Stimulated activated CD8-positive, alpha-beta memory T cell treated with anti-CD3 and anti-CD28 coated beads, Interleukin-2, amount 100 ng/mL, for 1 hour (primary cell): ENCODE measurements at places on chromosomes 5 and 9.

DNA sequence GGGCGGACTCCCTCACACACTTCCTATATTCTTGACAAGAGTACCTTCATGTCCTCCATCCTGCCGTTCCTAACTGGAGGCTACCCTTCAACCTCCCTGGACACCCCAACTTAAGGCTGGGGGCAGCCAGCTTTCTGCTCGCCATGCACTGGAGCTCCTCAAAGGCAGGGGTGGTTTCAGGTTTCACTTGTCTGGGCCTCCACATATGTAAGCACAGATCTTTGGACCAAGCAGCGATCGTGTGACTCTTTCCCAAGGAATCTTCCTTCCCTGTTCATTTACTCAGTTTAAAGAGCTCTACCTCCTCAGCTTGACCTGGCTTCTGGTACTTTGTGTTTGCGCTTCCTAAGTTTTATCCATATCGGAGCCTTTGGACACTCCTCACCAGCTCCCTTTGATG lies 34.2 kb upstream of the TRPC7 start:
- no peak for DNase-seq

DNA sequence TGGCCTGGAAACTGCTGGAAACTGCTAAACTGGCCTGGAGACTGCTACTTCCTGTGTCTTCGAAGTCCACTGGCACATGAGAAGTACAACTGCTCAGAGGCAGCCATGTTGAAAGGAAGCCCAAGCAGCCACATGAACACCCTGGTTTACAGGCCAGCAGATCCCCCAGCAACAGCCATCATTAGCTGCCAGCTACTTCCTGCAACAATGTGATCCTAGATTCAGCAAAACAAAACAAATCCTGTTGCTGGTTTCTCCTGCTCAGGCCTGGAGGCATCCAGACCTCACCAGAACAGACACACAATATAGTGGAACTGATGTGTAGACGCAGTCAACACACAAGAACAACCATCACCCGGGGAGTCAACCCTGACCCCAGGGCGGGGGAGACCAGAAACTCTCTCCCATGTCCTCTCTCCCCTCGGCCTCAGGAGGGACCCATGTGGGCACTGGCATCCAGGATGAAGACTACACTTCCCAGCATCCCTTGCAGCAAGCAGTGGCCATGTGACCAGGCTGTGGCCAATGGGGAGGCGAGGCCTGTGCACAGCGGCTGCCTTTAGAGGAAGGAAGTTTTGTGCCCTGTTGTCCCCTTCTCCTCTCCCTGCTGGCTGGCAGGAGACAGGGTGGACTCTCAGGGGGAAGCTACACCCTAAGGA lies 9.2 kb upstream of the LCN15 start:
- DNase-seq: no peak

GRCh38 chr9:136850866-136851775 lies 1.0 kb upstream of the MAMDC4 start:
- DNase-seq: no peak

DNA sequence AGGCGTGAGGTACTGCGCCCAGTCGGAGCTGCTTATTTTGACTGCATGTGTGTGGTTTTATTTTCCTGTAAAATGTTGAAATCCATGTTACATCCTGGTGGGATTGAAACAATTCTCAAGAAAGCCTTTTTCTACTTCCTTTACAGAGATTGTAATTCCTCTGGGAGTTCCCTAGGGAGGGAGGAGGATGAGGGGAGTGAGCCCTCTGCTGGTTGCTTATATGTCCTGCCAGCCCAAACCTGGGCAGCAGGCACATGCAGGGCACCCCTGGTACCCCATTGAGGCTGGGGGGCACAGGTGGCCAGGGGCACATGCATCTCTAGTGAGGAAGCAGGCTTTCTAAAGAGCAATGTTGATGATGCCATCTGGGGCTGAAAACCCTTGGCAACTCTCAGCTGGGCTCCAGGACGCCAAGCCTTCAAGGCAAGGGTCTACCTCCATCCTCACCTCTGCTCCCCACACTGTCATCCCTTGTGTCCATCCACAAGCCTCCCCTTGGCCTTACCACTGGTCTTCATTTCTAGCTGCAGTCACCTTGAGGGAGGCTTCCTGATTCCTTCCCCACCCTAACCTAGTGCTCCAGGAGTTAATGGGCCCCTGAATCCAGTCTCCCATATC lies 84.7 kb upstream of the TNFSF8 start:
- no peak for DNase-seq

GRCh38 chr5:3163626-3164025 lies 412.1 kb upstream of the IRX2 start:
- no peak for DNase-seq

DNA sequence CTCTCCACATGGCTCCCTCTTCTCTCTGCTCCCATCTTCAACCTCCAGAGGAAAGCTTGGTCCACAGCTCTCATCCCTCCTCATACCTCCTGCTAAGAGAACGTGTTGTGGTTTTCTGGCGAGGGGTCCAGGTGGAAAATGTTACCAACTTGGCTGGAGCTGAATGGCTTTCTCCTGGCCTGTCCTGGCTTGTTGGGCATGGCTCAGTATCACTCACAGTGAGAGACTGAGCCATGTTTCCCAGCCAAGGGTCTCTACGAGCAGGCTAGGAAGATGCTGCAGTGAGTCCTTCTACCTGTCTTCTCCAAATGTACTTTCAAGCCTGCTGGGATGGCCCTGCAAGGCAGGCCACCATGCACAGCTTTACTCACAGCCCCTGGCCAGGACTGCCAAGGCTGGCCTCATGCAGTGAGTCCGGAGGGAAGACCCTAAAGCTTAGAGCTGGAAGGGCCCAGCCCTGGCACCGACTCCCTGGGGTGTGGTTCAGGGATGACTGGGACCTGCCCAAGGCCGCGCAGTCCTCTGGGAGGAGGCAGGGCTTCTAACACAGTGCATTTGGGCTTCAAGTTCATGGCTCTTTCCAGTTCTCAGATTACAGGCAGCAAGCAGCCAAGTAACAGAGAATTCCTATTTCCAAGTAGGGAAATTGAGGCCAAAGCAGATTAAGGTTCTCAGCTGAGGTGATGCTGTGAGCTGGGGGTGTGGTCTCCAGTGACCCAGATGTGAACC lies 59.5 kb downstream of the COL27A1 start:
- no peak for DNase-seq

DNA sequence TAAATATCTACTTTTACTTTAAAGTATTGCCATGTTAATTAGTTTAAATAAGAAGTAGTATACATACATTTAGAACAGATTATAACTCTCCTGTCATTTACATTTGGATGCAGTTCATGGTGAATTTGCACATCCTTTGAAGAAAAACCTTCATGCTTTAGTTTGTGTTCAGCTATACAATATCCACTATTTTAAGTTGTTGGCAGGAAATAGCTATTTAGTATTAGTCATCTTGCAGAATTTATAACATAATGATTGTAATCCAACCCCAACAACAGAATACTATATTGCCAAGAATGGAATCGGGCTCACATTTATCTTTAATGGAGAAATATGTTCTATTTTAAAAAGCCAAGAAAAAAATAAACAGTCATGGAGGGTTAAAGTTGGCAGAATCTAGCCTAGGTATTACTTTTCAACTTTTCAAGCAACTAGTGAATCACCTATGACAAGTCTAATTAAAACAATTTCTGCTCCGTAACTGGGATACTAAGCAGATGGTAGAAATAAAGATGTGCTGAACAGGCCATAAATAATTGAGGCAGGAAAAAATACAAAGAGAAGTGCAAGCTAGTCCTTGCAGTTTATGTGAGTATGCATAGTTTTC lies 1170.6 kb upstream of the NUDT12 start:
- no peak for DNase-seq
